Amniotic stem cell (primary cell): ENCODE measurements at places on chromosomes 3 and 15.

- no peak for DNase-seq
Observed at GRCh38 chr3:157417247-157417646, 19.4 kb upstream of the PTX3 start.

DNA sequence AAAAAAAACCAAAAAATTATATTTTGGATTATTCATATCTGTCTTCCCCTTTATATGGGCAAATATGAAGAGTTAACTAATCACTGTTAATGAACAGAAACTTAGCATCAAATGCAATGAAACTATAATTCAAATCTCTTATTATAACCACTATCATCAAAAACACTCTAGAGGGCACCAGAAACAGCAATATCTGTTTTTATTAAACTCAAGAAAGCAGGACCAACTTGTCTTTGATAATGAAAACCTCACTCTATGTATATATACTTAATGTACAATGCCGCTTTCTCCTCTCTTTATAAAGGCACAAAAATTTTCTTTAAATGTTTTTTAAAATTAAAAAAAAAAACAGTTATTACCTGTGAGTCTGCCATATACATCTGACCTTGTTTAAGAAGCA is 92.7 kb downstream of the UACA start:
- DNase-seq: no peak

GRCh38 chr3:102802819-102803420 is 368.1 kb downstream of the ZPLD1 start:
- DNase-seq: no peak

DNA sequence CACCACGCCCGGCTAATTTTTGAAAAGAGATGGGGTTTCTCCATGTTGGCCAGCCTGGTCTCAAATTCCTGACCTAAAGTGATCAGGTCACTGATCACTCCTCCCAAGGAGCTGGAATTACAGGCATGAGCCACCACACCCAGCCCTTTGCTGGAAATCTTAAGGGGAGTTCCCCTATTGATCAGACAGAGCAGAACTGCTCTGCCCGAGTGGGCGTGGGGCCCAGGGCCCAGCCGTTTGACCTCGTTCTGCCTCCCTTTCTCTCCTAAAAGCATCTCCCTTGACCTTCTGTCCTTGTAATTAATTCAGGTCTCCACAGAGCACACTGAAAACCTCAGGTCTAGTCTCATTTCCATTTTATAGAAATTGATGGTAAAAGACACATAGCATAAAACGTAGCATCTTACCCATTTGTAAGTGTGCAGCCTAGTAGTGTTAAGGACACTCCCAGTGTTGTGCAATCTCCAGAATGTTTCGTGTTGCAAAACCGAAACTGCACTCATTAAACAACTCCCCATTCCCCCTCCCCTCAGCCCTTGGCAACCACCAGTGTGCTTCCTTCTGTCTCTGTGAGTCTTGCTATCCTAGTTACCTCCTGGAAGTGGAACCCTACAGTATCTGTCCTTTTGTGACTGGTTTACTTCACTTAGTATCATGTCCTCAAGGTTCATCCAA is 89.3 kb downstream of the SLCO3A1 start:
- peak; percentile 22 for DNase-seq

DNA sequence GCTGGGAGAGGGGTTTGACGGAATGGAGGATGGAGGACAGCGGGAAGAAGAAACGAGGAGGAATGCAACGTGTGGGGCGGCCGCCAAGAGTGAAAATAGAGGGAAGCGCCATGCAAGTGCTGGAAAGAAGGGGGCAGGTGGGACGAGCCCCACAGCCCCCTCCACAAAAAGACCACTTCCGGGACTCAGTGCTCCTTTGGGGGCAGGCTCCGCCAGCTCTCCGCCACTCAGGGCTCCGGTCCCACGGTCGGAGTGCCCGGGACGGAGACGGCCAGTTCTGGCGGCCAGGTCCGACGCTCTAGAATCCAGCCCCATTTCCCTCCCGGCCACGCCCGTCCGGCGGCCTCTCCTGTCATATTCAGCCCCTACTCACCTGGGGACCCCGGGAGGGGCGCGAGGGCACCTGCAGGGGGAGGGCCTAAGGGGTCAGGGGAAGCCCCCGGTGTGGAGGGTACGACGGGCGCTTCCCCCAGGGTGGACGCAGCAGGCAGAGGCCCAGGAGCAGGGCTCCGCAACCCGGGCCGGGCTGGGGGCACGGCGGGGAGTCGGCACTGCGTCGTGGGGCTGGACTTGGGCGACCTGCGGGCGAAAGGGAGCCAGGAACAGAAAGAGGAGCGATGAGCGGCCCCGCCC is 25.5 kb upstream of the CSPG4 start:
- no peak for DNase-seq

GRCh38 chr15:29942143-29942542 is 119.9 kb upstream of the TJP1 start:
- no peak for DNase-seq

DNA sequence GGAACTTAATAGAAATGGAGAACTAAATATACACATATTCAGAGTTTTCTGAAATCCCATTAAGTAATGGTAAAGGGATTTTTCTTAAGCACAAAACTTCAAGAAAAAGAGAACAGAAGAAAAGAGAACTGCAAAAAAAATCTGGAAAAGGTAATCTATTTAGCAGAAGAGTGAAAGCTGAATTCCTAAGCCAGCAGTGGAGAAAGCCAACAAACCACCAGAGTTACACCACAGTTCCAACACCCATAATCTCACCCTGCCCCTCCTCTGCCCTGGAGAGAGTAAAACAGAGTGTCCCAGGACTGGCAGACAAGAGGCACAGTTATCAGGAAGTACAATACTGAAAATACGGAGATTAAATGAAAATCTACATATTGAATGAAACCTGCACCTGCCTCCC is 29.4 kb downstream of the TP53BP1 start:
- DNase-seq: no peak

GRCh38 chr3:123559040-123559861 is 25.6 kb downstream of the HACD2 start:
- DNase-seq: peak; percentile 15

DNA sequence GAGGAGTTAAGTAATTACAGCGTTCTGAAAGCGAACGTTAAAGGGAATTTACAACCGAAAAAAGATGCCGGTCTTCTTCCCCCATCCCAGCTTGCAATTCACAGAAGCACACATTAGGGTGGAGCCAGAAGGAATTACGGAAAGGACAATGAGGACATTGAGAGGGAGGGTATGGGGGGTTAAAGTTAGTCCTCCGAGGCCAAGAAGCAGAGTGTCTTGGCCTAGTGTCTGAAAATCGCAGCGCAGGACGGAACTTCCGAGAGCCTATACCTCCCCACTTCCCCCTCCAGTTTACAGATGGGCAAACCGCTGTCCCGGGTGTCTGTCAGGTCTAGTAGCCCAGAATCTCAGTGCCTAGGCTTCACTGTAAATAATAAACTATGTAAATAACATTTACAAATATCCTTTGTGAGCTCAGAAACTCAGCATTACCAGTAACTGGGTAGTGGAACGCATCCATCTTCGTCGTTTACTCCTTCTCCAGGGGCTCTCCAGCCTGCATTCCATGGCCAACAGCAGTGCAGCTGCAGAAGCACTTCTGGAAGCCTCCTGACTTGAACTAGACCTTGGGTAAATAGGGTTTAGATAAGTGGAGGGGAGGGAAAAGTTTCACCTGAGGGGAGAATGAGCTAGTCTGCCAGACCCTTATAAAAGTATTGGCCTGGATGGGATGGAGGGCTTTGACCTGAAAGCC is 922 bp downstream of the ADPRH start:
- DNase-seq: no peak

- DNase-seq: no peak
Observed at GRCh38 chr3:115520651-115521245, 102.6 kb upstream of the GAP43 start.
